Stimulated activated CD4-positive, alpha-beta T cell treated with anti-CD3 and anti-CD28 coated beads, Interleukin-4, amount 100 ng/mL, for 24 hours (primary cell): ENCODE measurements at places on chromosomes 4 and X.

- no peak for DNase-seq
Measured at GRCh38 chr4:14877246-14878225, 124.7 kb upstream of the CPEB2 start.

DNA sequence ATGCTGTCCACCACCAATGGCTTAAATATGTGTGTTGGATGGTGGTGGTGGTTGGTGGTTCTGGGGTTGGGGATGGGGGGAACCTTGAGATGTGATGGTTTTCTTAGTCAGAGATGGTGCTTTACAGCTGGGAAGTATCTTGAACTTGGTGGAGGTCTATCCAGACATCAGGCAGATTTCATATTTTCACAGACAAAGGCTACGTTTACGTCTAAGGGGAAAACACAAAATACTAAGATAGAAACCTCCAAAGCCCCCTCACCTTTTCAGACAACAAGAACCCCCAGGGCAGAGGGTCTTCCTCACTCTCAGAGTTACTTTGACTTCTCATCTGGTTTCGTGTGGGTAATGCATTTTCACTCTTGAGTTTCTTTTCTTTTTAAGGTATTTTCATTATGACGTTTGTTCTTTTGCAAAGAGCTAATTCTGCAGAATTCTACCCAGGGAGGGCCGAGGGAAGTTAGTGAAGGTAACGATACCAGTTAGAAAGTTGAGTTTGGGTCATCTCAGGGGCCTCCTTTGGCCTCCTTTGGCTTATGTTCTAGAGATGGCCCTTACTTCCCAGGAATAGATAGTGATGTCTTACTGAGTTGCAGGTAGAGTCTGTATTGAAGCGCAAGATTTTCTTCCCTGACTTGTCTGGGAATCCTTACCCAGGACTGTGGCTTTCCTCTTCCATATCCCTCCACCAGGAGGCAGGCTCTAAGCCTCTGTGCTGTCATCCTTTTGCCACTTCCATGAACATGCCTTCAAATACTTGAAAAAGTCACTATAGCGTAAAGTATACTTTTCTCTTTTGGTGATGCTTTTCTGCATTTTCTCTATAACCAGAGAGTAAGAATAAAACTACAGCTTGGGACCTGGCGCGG lies 31.9 kb downstream of the RHOH start:
- DNase-seq, result peak; percentile 59

DNA sequence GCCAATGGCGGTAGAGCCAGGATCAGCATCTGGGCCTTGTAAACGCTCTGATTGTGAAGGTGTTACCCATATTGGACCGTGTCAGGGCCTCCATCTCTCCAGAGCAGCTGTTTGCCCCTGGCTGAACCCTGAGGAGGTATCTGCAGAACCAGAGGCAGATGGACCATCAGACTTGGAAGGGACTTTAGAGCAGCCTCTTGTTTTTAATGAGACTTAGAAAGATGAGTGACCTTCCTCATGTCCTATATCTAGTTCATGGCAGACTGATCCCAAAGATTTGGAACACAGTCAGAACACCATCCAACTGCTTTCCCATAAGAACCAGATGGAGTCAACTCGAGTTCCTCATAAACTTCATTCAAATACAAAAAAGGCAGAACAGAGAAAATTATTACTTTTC lies 135.1 kb upstream of the MSX1 start:
- DNase-seq, result no peak

GRCh38 chr4:1026115-1026514 lies 14.7 kb downstream of the FGFRL1 start:
- DNase-seq, result peak; percentile 41
